HEK293T (cell line): ENCODE measurements at places on chromosomes 12 and 14.
A peak's percentile ranks its signal among the peaks of the same experiment; 100 is the strongest.

GRCh38 chr14:104504172-104504735 lies 75.3 kb upstream of the C14orf180 start:
- DNase-seq: no peak

DNA sequence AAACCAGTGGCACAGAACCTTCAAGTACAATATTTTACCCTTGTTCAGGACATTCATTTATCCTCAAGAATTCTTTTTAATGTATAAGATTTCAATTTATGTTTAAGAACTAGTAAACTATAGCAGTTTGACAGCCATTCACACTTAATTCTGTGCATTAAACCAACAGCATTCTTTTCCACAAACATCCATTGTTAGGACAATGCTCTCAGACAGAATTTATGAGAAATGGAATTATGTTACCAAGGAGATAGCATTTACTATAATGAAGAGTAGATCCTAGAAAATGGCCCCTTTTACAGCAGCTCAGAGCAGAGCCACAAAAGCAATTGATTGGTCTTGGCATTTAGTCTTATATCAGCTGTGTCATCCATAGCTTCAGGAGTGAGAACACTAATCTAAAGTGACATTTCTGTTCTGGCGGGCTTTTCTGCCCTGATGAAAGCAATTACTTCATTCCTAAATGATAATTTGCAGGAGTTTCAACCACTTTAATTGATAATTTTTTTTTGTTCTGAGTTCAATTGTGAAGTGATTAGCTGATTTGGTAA lies 268.9 kb downstream of the NPAS3 start:
- DNase-seq: no peak

GRCh38 chr14:60677701-60678100 lies 28.4 kb upstream of the SIX1 start:
- no peak for DNase-seq

DNA sequence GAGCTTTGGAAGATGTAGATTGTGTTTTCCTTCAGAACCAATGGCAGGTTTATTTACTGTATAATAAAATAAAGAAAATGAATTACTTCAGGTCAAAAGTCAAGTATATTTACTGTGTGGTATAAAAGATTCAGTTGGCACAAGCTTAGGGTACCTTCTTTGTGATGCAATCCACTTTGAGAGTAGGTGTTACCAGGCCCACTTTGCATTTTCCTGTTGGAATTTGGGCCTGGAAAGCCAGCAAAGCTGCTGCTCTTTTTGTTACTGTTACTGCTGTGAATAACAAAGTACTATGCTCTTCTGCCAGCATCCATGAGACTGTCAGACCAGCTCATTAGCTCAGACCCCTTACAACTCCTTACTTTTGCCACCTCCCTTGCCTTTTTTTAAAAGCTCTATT lies 649.0 kb upstream of the SEL1L start:
- no peak for DNase-seq

DNA sequence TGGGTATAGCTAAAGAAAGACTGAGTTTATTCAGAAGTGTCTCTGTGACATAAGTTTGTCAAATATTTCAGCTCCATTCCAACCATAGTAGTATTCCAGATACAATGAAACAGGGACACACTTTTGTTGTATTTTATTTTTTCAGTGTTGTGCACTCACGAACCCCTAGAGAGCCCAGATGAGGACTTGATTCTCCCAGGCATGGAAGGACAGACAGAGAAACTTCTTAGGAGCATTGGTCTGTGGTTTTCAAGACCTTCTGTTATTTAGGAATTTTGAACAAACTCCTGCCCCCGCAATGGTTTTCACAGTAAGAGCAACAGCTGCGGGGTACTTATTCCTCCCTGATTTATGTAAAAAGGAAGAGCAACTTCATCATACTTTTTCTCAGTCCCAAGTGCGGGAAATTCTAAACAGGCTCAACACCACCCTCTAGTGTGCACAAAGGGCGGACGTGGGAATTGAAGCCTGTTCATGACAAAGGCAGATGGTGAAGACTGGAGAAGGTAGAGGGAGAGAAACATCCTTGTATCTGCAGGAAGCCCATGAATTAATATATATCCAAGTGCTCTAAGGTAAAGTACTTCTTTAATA lies 147.6 kb downstream of the PAH start:
- peak; percentile 52 for DNase-seq

GRCh38 chr14:103868242-103868897 lies 21.0 kb upstream of the PPP1R13B start:
- DNase-seq: no peak

DNA sequence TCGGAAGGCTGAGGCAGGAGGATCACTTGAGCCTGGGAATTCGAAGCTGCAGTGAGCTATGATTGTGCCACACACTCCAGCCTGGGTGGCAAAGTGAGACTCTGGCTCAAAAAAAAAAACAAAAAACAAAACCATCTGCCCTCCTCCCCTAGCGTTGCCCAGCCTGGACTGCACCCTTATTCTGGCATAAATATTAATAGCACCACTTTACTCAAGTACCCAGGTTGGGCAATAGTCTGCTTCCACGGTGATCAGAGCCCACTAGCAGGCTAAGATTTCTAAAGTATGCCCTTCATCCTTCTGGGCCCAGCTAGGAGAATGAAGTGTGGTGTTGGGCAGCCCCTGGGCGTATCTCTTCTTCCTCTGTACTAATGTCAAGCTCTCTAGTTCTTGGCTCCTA lies 33.3 kb downstream of the KCTD10 start:
- DNase-seq: no peak

GRCh38 chr12:1908758-1909157 lies 9.7 kb downstream of the CACNA2D4 start:
- peak; percentile 2 for DNase-seq

DNA sequence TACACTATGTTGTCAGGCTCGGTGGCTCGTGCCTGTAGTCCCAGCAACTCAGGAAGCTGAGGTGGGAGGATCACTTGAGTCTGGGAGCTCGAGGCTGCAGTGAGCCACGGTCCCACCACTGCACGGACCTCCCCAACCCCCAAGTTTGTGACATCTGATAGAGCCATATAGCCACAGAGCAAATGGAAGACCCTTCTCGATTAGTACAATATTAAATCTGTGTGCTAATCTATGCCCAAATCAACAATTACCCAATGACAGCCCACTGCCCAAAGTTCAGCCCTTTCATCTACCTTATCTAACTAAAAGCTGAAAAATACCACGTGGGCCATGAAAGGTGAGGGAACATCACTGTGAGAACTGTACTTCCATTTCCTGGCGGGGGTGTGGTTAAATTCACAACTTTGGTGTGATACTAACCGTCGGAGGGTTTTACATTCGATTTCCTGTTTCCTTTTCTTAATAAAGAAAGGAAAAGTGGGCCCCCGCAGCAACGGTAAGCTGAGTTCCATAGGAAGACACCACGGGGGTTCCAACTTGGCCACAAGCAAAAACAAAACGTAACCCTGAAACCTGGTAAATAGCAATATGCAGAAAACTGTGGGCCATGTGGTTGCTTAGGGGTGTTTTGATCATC lies 31.2 kb upstream of the FOS start:
- DNase-seq: no peak

- DNase-seq: no peak
Observed at GRCh38 chr12:47876440-47876960, 28.3 kb downstream of the VDR start.

- DNase-seq: no peak
Observed at GRCh38 chr14:74656964-74657363, 44.9 kb upstream of the LTBP2 start.

DNA sequence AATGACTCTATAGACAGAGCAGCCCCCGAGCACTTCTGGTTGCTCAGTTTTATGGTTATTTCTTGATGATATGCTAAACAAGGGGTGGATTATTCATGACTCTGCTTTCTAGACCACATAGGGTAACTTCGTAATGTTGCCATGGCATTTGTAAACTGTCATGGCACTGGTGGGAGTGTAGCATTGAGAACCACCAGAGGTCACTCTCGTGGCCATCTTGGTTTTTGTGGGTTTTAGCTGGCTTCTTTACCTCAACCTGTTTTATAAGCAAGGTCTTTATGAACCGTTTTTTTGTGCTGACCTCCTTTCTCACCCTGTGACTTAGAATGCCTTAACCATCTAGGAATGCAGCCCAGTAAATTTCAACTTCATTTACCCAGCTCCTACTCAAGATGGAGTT lies 1036.2 kb upstream of the FLRT2 start:
- DNase-seq: no peak

DNA sequence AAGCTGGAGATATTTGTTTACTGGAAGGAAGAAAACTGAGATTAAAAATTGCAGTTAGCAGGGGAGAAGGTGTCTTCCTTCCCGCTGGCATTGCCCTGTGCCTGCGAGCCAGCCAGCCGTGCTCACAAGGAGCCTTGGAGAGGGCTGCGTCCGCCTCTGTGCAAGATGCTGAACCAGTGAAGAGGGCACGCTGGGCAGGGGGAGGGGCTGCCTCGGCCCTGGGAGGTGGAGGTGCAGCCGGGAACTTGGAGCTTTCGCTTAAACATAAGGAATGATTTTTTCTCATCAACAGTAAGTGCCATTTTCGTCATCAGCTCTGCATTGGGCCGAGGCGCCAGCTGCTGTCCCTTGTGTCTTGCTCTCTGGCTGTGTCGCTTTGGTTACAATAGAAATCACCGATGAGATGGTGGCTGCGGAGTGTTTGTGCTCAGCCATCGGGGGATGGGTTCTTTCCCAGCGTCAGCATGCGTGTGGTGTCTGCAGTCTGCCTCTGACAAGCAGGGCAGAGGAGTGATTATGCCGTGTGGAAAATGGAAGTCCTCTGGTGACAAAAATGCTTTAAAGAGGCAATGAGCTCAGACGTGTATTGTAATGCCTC lies 97.3 kb downstream of the ESR2 start:
- peak; percentile 61 for DNase-seq

DNA sequence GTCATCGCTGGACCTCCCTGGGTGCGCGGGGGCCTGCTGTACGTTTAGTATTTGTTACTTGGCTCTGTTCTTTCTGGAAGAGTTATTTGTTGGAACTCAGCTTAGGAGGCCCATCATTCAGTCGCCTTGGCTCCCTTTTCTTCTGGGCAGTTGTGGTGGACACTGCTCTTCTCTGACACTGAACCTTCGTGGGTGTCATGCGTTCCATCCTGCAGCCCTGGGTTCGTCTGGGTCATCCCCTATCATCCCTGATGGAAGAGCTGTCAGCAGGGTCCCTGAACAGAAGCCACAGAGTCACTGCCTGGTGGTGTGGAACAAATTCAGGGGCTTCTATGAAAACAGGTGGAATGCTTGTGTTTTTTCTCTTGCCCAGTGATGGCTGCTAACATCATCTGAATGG lies 52.9 kb upstream of the SCN8A start:
- no peak for DNase-seq

- no peak for DNase-seq
Observed at GRCh38 chr14:90580377-90581335, 183.8 kb downstream of the CALM1 start.

DNA sequence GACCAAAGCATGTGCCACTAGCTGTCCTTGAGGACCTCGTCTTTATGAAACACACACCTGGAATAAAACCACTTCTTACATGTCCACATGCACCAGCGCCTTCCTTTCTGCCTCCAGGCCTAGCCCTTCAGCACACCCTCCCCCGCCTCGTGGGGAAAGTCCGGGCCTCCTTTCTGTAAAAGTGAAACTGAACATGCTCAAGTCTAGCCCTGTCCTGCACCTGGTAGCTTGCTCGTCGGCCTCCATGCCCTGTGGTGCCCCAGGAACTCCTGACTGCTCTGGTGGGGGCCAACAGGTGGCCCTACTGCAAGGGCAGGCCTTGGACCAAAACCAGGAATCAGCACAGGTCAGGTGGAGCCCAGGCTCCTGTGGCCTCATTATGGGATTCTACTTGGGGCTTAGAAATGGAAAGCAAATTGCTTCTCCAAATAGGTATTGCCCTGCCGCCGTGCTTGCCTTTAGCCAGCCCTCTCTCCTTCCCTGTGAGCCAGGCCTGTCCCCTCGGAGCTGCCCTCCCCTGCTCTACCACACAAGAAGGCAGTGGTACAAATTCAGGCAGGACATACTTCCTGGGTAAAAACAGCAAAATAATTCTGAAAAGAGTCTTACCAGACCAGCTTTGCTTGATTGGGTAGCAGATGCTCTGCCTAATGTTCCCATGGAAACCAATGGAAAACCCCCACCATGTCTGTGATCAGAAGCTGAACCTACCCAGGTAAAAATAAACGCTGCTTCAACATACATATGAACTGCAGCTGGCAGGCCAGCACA lies 43.5 kb downstream of the ERH start:
- DNase-seq: no peak

- no peak for DNase-seq
Observed at GRCh38 chr14:100800041-100800440, 25.9 kb upstream of the MEG3 start.

- DNase-seq: no peak
Observed at GRCh38 chr14:61145034-61145902, 135.9 kb downstream of the TMEM30B start.

- DNase-seq: no peak
Observed at GRCh38 chr14:26959972-26960660, 362.3 kb upstream of the NOVA1 start.

- DNase-seq: no peak
Observed at GRCh38 chr12:89774645-89775044, 66.0 kb upstream of the ATP2B1 start.

DNA sequence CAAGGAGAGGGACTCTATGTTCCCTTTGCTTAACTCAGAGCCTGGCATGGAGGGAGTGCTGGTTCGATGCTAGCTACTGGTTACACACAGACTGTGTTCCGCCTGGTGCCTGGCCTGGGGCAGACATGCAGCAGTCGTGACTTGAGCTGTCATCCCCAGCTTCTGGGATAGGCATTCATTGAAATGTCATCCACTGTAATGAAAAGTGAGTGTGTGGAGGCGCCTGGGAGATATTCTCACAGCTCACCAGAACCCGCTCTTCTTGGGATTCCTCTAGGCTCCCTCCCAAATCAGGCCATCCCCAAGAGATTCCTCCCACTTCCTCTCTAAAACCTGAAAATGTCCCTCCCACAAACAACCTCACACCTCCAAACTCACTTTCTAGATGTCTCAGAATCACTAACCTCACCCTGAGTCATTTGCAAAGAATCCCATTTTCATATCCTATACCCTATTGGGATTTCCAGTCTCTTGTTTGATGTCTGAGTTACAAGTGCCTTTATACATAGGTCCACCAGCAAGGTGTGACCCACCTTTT lies 82.8 kb downstream of the CRACR2A start:
- DNase-seq: no peak

DNA sequence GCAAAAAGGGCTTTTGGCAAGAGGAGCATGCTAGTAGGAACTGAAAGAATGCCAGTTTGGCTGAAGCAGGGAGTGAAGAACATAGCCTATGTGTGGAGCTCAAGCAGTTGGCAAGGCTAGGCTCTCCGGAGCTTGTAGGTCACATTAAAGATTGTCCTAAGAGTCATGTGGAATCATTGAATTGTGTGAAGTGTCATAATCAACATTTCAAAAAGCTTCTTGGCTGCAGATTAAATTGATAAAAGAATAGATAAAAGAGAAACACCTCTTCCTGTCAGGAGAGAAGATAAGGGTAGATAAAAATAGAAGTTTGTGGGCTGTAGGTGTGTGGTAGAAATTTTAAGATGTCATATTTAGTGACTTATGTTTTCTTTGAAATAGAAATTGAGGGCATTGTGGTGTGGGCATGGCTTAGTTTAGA lies 36.1 kb downstream of the CPSF6 start:
- DNase-seq: no peak
